ENCODE measurements at places on chromosomes 6 and 20.

DNA sequence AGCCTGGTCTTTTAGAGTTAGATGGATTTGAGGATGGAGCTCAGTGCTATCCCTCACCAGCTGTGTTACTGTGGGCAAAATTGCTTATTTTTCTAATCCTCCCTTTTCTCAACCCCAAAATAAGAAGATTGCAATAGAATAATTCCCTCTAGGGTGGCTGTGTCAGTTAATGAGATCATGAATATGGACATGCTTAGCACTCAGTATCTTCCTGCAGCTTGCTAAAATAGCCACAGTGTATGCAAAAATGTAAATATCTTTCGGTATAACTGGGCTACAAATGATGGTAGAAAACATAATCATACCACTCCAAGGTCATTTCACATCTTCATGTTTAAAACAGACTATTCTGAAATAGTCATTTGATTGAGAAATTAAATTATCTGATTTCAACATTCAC lies 35.7 kb downstream of the ZNF334 start:
- no peak for DNase-seq

- DNase-seq = no peak
These were observed 130.2 kb upstream of the SULF2 start for GRCh38 chr20:47915495-47915894.

GRCh38 chr20:48621376-48622078 lies 206.3 kb downstream of the PREX1 start:
- no peak for DNase-seq

- peak; percentile 37 for DNase-seq
These were observed 52.3 kb upstream of the IFNGR1 start for GRCh38 chr6:137271245-137272183.

DNA sequence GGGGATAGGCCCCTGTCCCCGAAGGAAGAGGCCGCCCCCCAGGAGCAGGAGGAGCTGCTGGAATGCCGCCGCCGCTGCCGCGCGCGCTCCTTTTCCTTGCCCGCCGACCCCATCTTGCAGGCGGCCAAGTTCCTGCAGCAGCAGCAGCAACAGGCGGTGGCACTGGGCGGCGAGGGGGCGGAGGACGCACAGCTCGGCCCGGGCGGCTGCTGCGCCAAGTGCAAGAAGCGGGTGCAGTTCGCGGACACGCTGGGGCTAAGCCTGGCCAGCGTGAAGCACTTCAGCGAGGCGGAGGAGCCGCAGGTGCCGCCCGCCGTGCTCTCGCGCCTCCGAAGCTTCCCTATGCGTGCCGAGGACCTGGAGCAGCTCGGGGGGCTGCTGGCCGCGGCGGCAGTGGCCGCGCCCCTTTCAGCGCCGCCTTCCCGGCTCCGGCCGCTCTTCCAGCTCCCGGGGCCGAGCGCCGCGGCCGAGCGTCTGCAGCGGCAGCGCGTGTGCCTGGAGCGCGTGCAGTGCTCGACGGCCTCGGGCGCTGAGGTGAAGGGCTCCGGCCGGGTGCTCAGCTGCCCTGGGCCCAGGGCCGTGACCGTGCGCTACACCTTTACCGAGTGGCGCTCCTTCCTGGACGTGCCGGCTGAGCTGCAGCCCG lies 630 bp downstream of the PPP1R3G start:
- DNase-seq = peak; percentile 55

DNA sequence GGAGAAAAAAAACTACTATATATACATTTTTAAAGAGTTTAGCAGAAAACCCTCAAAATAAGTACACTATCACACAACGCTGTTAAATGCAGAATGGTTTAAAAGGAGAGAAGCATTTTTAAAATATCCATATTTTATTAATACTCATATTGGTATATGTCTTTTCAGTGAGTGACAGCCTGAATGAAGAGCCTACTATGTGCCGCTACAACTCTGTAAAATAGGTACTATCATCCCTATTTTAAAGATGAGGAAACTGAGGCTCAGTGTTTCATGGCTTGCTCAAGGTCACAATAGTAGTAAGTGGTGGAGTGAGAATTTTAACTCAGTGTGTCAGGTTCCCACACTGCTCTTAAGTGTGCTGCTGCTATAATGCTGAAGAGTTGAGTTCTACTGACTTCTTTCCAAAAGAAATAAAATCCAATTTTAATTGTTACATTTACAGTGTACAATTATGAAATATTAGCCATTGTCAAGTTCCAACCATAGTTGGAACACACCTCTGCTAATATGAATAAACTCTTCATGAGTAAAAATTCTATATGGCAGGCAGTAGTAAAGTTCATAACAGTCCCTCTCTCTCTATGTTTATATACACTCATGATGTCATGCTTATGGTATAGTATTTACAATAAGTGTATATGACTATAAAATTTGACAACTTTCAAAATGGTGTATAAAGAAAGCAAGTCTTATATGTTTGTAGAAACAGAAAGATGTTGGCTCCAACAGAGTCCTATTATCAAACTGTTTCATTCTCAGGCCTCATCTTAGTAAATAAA lies 3.1 kb downstream of the FAM184A start:
- no peak for DNase-seq
